Hypothalamus (tissue), 51 donors: ENCODE measurements at places on chromosomes 6 and 20.

- no peak for DNase-seq
Measured at GRCh38 chr6:91569071-91569470, 982.2 kb upstream of the MAP3K7 start.

GRCh38 chr6:8000188-8000596 lies 64.0 kb downstream of the BLOC1S5 start:
- DNase-seq, result no peak

DNA sequence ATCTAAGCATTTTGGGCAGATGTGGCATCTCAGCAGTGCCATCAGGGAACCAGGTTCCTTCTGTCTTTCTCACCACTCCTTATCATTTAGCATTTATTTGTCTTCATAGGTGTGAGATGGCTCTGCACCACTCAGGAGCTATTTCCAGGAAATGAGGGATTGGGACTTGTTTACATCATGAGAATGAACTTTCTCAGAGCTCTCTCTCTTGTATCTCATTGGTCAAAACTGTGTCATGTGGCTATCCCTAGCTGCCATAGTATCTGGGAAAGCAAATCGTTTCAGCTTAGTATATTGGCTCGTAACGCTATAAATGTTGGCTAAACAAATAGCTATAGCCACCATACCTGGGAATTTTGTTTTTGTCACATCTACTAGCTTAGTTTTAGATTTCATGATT lies 23.8 kb downstream of the PLCB4 start:
- DNase-seq, result no peak

DNA sequence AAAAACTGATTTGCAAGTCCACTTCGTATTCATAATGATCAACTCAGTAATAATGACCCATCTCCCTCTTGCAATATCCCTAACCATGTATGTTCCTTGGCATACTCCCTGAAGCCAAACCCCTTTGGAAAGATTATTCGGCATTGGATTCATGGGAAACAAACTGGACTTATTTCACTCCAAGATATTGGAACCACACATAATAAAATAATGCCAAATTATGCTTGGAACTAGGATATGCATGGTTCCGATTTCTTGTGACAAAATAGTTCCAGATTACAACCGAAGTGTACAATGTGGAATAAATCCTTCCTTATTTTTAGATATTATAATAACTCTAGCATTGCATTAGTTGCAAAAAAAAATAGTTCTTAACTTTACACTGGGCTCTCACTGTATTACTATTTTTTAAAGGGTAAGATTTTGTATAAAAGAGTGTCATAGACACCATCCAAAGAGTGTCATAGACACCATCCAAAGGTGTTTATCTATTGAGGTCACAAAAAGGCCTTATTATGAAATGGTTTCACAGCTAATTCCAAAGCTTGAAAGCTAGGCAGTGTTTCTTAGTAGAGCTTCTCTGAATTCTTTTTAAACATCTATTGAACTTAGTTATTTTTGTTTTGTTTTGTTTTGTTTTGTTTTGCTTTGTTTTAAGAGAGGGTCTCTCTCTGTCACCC lies 410.9 kb upstream of the JARID2 start:
- no peak for DNase-seq

GRCh38 chr6:155980014-155980767 lies 524.6 kb upstream of the NOX3 start:
- DNase-seq, result no peak

- DNase-seq, result no peak
Measured at GRCh38 chr6:166820070-166820469, 136.3 kb downstream of the RNASET2 start.

DNA sequence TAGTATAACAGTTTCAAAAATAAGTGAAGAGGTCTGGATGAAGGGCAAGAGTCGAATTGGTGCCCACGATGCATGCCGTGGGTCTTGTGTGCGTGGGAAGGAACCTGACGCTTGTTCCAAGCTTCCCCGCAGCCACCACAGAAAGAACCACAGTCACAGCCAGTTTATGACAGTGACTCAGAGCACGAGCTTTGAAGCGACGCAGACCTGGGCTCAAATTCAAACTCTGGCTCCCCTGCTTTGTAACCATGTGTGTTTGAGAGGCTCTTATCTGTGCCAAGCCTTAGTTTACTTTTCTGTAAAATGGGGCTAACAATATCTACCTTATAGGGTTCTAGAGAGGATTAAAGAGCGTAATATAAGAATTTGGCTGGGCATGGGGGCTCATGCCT lies 65.5 kb downstream of the SYNJ2 start:
- no peak for DNase-seq

GRCh38 chr6:49155316-49155715 lies 307.7 kb downstream of the MMUT start:
- no peak for DNase-seq

GRCh38 chr20:2745936-2746635 lies 53.5 kb downstream of the EBF4 start:
- no peak for DNase-seq

DNA sequence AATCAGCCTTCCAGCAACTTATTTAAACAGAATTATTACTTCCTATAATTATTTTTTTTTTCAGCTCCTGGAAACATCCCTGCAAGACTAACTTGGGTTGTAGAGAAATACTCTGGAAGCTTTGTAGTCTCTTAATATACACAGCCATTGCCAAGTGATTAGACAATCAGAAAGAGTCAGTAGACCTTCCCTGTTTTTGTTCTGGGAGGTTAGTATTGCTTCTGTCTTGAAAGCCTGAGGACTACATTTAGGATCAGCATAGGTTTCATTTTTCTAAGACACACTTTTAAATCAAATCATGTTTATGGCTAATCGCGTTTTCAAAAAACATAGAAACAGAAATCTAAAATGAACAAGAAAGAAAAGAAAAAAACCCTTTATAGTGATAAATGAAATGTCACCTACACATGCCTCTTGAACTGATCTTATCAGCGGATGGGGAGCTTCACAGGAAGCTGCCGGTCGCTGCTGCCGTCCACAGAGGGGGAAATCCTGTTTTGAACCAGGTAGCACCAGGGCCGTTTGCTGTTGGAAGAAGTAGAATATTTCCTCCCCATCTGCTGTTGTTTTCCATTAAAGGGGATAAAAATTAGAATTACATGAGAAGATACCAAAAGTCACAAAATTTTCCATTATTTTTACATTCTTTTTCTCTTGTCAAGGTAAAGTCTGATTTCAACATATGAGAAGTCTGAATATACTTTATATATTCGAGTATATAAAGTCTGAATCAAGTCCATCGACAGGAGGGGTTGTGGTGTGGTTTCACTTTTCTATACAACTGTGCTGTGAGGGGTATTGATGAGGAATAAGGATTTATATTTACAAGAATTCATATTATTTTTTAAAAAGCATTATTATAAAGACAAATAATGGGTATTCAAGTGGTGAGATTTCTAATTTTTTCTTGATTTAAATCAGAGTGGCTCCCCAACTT lies 94.6 kb downstream of the ARMC2 start:
- DNase-seq, result no peak

- DNase-seq, result no peak
Measured at GRCh38 chr6:43873806-43874714, 104.0 kb downstream of the VEGFA start.

GRCh38 chr20:12210591-12210990 lies 292.9 kb downstream of the BTBD3 start:
- DNase-seq, result no peak

DNA sequence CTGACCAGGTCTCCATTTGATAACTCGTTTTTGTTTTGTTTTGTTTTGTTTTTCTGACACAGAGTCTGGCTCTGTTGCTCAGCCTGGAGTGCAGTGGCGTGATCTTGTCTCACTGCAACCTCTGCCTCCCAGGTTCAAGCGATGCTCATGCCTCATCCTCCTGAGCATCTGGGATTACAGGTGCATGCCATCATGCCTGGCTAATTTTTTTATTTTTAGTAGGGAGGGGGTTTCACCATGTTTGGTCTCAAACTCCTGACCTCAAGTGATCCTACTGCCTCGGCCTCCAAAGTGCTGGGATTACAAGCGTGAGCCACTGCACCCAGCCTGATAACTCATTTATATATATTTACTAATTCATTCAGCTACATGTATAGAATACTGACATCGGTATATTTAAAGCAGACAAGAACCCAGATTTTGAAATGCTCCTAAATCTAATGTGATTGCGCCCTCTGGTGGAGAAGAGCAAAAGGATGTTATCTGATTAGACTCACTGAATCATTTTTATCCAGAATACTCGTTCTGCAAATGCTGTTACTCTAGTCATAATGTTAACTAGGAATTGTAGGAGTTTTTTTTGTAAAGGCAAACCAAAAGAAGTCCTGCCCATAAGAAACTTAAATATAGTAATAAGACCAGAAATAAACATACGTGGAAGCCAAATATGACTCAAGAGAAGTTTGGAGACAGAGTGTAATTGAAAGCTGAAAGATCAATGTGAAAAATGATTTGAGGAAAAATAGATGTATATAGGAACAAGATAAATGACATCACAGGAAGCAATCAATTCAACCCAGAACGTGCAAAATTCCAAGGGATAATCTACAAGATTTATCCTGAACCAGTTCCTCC lies 5.3 kb upstream of the COL12A1 start:
- DNase-seq, result no peak

GRCh38 chr6:105748737-105749161 lies 337.4 kb upstream of the PRDM1 start:
- no peak for DNase-seq

- no peak for DNase-seq
Measured at GRCh38 chr6:115216835-115217234, 843.9 kb downstream of the FRK start.

- no peak for DNase-seq
Measured at GRCh38 chr6:20808924-20809323, 274.7 kb downstream of the CDKAL1 start.

DNA sequence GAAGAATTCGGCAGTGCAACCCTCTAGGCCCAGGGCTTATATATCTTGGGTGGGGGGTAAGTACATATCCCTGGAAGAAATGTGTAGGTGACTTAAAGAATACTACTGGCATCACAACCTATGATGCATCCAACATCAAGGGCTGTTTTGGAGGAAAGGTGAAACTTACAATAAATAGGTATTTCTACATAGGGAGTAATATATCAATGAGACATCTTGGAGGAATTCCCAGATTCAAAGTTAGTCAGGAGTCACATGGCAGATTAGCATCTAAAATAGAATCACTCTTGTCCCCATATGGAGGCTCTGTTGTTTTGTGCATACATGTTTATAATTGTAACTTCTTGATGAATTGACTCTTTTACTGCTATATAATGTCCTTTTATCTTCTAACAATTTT lies 375.5 kb downstream of the PAX1 start:
- no peak for DNase-seq

GRCh38 chr20:50491926-50492634 lies 18.1 kb upstream of the PTPN1 start:
- DNase-seq, result no peak

DNA sequence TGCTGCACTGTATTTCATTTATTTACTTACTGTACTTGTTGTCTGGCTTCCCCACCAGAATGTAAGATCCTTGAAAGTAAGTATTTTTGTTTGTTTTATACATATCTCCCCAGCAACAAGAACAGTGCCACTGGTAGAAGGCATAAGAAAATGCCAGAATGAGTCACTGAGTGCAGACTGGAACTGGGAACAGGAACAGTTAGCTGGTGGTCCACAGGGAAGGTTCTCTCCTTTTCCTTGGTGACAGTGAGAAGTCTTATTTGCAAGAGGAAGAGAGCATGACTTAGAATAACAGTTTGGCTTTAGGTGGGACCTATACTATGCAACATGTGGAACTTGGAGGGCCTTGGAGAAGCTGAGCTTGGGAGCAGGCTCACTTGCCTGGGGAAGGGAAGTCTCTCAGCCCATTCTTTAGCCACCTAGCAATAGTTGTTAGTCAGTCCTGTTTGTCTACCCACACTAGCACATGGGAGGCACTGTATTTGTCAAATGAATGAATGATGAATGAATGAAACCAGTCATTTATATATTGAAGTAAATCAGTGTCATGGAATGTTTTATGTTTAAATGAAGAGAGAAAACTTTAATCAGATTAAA lies 203.5 kb downstream of the KCNQ5 start:
- DNase-seq, result no peak

- no peak for DNase-seq
Measured at GRCh38 chr6:93105017-93105416, 314.3 kb downstream of the EPHA7 start.

DNA sequence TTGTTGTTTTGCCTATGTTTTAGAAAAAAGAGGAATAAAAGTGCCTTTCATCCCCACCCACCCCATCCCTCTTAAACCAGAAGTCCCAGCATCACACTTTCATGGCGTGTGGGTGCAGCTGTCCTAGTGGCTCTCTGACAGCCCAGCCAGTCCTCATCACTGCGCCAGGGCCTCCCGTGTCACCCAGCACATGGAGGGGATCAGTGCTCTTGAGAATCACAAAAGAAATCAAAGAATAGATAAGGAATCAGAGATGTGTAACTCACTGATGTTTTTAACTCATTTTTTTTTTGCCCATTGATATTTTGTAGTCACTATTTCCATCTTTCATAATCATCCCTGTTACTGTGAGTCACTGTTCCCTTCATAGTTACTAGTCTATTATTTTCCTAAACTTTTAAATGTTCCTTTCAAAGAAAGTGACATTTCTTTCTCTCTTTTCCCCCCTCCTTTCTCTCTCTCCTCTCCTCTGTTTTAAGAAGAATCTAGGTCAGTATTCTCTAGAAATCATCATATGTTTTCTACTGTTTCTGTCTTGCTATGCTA lies 78.6 kb downstream of the AIG1 start:
- no peak for DNase-seq

DNA sequence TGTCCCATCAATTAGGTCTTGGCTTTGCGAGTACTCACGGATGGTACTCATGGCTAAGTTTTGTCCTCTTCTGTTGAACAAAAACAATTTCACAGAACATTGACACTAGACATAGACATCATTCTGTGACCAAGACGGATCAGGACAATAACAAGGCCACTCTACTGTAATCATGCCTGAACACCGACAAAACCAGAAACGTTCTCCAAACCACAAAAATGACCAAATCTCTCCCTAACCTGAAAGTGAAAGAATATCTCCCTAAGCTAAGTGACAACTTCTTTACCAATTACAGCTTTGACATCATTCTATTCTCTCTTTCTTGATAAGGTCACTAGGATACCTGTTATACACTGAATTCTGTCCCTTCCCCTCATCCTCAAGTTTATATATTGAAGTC lies 40.0 kb upstream of the SLC2A12 start:
- DNase-seq, result no peak

GRCh38 chr20:25053255-25054031 lies 4.5 kb downstream of the ACSS1 start:
- no peak for DNase-seq

DNA sequence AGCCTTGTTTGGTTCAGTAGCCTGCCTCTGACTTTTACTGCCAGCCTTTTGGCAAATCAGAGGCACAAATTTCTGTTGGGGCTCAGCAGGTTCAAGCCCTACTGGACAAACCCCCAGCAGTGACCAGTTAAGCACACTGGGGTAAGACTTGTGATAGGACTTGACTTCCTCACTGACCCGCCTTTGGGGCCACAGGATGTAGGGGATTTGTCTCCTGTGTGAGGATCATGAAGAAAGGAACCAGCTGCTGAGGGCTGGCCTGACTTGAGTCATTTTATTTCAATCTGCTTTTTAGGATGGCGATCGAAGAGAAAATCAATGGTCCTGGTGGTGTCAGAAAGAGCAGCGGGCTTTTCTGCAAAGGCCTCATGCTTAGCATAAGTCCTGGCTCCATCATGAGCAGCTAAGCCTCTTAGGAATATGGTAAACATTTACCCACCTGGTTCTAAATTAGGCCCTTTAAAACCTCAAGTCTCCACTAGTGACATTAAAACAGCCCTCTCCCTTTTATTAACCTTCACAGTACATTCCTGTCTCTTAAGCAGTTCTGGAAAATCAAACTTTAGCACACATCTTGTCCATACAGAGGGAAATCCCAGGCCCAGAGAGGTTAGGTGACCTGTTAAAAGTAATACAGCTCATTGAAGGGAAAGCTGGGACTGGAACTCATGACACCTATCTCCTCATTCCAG lies 16.6 kb downstream of the CHMP4B start:
- no peak for DNase-seq
